ENCODE measurements at places on chromosomes 2 and 18.

- DNase-seq, result no peak
Measured at GRCh38 chr2:218392459-218392858, 7.2 kb upstream of the CTDSP1 start.

DNA sequence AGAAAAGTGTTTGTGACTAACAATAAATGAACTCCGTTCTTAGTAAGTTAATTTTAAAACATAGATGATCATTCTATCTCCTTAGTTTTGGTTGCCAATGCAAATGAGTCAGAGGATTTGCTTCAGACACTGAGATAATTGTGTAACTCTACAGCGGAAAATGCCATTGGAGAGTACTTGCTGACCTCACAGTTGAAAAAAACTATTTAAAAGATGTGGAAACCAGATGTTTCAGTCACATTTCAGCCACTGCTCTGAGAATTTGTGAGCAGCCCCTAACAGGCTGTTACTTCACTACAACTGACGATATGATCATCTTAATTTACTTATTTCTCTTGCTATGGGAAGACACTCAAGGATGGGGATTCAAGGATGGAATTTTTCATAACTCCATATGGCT is at the start of gene TNFAIP6:
TNFAIP6 (plus strand) TSS at position 234 of the 400 bp plus-strand sequence; CDS start at position 309, 75 bp downstream.
- no peak for DNase-seq

DNA sequence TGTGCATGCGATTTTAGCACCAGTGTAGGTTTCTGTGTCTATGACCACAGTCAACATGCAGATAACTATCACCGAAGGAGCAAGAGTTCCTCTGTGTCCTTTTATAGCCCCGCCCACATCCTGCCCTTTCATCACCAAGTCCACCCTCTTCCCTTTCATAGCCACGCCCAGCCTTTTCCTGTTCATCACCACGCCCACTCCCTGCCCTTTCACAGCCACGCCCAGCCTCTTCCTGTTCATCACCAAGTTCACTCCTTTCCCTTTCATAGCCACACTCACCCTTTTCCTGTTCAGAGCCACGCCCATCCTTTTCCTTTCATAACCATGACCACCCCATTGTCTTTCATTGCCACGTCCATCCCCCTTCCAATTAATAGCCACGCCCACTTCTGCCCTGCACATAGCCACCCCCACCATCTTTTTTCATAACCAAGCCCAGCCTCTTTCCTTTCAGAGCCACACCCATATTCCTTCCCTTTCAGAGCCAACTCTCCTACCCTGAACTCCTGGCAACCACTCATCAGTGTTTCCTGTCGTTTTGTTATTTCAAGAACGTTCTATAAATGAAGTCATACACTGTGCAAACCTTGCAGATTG is 273.9 kb downstream of the MYT1L start:
- DNase-seq, result peak; percentile 60

DNA sequence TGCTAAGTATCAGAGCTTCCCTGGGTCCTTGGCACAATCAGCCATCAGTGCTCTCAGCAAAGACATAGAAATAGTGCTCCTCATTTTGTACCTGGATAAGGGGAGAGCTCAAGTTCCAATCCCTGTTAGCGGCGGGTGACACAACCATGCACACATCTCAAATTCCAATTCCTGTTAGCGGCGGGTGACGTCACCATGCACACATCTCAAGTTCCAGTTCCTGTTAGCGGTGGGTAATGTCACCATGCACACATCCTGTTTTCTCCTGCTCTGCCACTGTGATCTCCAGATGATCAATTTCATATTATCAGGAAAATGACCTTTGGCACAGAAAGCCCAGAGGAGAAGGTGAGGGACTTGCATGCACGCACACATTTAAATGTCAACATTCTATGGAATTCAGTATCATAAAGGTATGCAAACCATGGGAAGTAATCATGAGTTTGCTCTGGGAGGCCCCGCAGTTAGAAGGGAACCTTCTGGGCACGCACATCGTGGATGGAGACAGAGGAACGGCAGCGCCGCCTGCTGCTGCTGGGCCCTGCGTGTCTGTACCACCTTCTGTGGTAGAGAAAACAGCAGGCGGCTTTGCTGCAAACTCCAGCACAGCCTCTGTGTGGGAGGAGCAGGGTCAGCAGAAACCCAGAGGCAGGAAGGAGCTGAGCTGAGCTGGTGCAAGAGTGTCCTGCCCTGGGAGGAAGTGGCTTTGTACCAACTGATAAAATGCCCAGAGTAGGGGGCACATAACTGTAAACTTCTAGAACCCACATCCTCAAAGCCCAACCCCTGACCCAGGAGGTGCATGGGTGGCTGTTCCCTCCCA is 77.8 kb downstream of the MBP start:
- DNase-seq, result peak; percentile 88

DNA sequence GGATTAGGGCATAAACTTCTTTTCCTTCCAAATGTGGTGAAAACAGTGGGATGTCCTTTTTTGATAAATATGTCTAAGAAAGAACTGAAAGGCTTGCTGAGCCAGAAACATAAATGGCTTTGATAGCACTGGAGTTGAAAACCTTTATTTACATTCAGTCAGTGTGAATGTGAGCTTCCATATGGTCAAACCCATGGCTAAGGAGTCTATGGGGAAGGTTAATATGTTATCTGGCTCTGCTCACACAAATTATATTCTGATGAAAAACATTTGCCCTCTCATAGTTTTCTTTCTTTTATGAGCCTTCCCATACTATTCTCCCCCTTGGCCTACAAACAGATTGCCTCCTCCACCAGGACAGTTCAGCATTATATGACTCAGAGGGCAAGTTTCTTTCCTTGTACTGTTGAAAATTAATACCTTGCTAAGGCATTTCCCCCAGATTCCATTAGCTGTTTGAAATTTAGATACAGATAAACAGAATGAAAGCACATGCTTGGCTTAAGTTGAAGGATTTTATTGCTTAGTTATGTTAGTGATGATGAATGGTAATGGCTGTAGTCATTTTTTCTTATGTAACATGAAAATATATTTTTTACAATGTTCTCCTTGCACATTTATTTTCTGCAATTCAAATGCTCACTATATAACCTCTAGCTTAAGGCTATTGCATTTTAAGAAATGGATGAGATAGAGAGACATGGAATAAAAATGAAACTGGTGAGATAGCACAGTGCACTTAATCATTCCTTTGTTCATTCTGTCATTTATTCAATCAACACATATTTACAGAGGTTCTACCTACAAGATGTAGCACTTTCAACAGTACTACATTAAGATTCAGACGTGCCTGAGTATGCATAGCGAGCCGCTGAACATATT is 544.1 kb downstream of the LRRTM4 start:
- no peak for DNase-seq

DNA sequence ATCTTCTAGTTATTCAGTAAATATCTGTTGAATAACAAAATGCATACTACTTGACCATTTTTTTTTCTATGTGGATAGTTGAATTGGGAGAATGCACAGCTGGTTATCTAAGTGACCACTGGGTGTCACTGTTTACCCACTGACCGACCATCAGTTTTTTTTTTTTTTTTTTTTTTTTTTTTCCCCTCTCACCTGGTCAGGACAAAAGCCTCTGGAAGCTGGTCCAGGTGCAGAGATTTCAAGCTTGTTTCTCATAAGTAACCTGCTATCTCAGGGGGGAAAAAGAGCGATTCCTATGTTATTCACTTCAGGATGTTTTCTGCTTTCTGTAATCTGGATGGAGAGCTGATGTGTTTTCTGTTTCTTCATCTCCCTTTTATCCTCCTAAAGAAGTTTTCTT is 256.0 kb downstream of the DCDC2C start:
- no peak for DNase-seq
